ENCODE measurements at places on chromosomes 5 and 9.

DNA sequence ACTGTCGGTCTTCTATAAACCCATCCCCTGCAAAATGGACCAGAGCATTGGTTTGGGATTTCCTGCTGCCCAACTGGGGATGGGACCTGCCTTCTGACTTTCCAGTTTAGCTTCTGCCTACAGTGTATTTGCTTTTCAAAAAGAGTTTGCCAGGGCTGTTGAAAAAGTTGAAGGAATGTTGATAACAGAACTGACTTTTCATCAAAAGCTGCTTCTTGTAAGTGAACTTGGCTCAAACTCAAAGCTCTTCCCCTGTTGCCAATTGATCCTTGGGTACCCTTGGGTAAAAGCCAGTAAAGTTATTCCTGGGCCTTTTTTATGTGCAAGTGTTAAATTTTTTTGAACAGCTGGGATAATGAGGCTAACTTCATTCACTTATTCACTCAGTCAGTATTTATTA is 142.9 kb upstream of the SLC30A5 start:
- no peak for DNase-seq

DNA sequence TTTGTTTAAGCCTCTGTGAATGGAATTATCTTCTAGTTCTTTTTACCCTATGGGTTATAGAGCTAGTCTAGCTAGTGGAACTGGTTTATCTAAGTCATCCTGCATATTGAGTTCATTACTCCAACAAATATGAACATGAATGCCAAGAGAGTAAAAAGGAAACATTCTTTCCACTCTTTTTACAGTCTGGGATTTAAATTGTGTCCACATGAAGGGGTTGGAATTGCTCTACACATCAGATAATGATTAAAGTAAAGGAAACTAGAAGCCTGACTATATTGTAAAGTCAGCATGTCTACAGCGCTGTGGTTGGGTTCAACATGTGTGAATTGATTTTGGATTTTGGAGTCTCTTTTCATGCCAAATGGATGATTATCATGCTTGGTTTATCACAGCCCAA is 173.1 kb downstream of the CCDC171 start:
- no peak for DNase-seq

DNA sequence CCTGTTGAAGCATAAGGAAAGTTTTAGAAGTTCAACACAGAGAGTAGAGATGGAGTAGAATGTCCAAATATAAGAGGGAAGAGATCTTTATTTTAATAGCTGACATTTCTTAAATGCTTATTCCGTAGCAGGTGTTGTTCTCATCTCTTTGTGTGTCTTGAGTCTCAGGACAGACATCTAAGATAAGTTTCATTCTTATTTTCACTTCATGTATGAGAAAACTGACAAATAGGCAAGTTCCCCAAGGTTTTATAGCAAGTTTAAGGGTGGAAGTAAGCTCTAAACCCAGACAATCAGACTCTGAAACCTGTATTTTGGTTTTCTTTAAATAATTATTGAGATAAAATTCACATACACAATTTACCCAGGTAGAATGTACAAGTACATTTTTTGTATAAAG is 228.4 kb upstream of the PPP1R2B start:
- no peak for DNase-seq

- no peak for DNase-seq
Measured at GRCh38 chr9:20663133-20663532, 20.9 kb upstream of the FOCAD start.

GRCh38 chr5:170277867-170278281 is 19.7 kb downstream of the LCP2 start:
- no peak for DNase-seq
